ENCODE measurements at places on chromosomes 7 and 10. TPM values are rescaled to one million over a fixed set of nuclear protein-coding genes. Genes with fewer than 3 reads are reported as not detected.

Gene C10orf120
- not detected for total RNA-seq

Gene AKR1C8
- not detected for total RNA-seq

Gene MNX1
- total RNA-seq = 0.10 TPM

Gene SLC18A2
- not detected for total RNA-seq

Gene KCND2
- 1.3 TPM for total RNA-seq

All from glomerular endothelial cell (primary cell).